ENCODE measurements at places on chromosomes 2 and 18.

GRCh38 chr2:21620771-21621170 lies 497.0 kb downstream of the TDRD15 start:
- DNase-seq: no peak

DNA sequence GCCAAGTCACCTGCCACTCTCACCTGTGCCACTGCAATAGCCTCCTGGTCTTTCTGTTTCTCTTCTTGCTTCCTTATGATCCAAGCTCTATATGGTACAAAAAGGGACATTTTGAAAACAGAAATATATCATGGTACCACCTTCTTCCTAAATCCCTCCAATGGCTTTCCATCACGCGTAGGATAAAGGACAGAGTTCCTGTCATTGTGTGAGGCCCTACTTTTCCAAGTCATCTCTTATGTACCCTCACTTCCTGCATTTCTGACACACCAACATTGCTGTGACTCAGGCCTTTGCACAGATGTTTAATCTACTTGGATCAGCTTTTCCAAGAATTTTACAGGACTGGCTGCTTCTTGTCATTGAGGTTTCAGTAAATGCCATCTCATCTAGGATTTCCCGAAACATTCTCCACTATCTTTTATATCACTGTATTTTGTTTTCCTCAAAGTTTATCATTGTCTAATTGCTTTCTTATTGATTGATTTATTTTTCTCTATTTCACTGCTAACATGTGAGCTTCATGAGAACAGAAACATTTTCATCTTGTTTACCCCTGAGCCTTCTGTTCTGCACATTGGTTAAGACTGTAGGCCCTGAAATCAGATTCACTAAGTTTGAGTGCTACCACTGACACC lies 426.1 kb upstream of the FANCL start:
- DNase-seq: no peak

DNA sequence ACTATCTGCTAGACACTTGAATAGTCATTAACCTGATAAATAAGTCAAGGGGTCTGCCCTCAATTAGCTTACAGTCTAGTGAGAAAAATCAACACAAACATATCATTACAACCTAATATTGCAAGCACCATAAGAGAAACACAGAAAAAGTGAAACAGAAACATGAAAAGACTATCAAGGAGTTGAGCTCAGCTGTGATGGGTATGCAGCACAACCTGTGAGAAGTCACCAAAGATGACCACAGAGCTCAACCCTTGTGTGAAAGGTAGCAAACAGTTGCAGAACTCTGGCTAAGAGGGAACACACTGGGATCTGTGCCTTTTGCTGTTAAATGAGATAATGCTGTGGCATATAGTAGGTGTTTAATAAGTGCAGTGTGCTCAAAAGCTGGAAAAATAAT lies 11.7 kb downstream of the ZNF385B start:
- no peak for DNase-seq

DNA sequence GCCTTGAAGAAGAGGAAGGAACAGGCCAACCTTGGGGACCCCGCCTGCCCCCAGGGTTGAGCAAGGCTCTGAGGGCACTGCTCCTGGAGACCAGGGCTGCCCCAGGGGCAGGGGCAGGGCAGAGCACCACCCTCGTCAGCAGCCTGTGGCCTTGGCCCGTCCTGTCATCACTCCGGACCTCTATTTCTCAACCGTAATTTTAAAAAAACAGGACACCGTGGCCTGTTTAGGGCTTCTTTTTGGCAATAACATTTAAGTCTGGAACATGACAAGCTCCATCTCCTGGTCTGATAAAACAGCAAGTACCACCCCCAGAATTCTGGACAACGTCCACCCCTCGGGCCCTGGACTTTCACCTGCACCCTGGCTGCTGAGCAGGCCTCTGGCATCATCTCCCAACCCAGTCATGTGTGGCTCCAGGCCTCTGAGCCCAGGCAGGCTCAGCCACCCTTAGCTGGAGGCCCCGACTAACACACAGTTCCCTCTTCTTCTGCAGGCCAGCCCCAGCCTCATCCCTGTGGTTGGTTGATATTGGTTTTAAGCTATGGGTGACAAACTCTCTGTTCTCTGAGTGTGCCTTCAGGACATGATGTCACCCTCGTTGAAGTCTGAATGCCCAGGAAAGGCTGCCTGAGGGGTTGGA lies 22.6 kb upstream of the ID2 start:
- no peak for DNase-seq

GRCh38 chr18:45935591-45936335 lies 31.4 kb downstream of the EPG5 start:
- DNase-seq: no peak

GRCh38 chr2:68040078-68040477 lies 22.7 kb downstream of the C1D start:
- DNase-seq: no peak

- no peak for DNase-seq
These were observed 253.6 kb upstream of the TNP1 start for GRCh38 chr2:217113491-217113890.

DNA sequence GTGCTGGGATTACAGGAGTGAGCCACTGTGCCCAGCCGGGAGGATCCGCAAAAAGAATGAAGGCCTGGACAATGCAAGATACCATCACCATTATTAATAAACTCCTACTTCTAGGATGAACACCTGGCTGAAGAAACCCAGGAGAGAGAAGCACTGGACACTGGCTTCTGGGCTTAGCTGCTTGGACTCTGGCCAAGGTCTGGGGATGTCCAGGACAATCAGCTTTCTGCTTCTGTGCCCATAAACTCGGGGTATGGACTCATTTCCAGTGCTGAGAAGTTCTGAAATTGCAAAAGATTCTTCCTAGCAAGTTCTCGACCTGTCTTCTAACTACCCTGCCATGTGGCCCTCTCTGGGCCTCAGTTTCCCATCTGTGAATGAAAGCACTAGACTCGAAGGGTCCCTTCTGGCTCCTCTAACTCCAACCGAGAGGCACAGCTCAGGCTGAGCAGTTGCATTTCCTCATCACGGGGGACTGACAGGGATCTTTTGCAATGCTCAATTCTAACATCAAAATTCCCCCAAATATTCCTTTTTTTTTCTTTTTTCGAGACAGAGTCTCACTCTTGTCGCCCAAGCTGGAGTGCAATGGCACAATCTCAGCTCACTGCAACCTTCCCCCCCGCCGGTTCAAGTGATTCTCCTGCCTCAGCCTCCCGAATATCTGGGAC lies 2.4 kb upstream of the SH2D6 start:
- DNase-seq: no peak

GRCh38 chr2:34012715-34013302 lies 413.7 kb upstream of the FAM98A start:
- DNase-seq: no peak

GRCh38 chr2:15913146-15913545 lies 27.2 kb upstream of the MYCN start:
- no peak for DNase-seq

DNA sequence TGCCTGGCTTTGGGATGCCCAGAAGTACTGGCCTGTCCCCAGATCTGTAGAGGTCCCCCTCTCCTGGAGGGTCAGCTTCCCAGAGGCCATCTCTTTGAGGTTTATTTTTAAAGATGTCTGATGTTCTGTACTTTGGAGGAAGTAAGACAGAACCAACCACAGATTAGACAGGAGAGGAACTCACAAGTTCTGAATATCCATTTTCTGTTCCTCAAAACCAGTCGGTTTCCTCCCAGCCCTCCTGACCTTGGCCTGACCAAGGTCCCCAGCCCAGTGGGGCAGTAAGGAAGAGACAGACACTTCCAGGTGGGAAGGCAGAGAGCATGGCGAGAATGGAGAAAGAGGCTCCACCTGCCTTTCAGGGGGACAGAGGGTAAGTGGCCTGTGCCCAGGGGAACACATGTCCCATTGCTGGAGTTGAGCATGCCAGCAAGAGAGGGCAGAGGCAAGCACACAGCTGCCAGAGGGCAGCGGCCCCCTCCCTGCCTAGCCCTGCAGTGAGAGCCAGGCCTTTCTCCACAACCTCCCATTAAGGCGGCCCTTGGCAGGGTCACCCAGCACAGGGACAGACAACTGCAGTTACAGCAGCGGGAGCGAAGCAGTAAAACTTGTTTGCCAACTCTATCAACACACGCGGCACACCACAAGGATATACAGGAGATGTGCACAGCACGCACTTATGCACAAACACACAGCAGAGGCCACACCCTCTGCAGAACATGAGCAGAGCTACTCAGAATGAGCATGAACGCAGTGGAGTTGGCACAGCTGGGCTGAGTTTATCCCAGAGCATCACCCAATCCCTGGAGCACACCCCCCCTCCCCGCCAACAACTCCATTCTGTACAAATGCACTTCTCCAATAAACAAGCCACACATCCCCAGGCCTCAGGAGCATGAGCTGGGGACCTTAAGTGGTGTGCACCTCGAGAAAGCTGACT lies 18.5 kb upstream of the SEMA4C start:
- no peak for DNase-seq

GRCh38 chr2:224101820-224102630 lies 62.9 kb upstream of the SERPINE2 start:
- no peak for DNase-seq

DNA sequence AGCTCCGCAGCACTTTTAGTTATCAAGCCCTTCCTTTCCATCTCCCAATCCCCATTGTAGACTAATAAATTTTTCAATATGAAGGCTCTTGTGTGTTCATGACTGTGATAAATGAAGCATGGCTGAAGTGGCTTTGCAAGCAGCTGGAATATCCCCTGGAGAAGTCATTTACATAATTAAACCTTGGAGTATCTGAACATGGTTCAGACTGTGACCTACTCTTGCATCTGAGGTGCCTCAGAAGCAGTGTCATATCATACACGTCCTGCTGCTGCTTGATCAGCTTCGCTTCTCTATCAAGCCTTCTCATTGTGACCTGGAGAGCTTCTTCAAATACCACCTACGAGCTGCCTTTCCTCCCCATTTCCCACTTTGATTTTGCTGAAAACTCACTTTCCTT lies 48.4 kb upstream of the ZNF397 start:
- no peak for DNase-seq

DNA sequence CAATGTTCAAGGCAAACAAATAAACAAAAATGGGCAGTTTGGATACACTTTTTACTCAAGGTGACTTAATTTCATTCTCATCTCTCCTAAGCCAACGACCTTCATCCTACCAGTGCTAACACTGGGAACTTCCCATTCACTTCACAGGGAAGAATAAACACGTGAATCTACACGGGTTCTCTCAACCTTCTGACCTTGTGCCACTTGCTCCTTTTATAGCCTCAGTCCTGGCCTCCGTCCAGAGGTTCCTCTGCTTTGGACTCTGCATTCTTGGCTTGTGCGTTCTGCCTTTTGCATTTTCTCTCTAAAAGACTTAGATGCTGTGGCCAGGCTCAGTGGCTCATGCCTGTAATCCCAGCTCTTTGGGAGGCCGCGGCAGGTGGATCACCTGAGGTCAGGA lies 13.8 kb downstream of the ZNF2 start:
- DNase-seq: no peak

GRCh38 chr2:52017646-52018235 lies 985.8 kb upstream of the NRXN1 start:
- DNase-seq: no peak
